Activated naive CD8-positive, alpha-beta T cell treated with anti-CD3 and anti-CD28 coated beads, Interleukin-2, amount 10 ng/mL, durations not matched to agents 7 days and 5 days (primary cell): ENCODE measurements at places on chromosomes 16 and 17. TPM values are rescaled to one million over a fixed set of nuclear protein-coding genes. Genes with fewer than 3 reads are reported as not detected.

- H3K4me1 ChIP-seq = peaks cover 15% of the 10 kb centered on the region
- H3K27me3 ChIP-seq = no peaks in the 10 kb centered on the region
- no peak for DNase-seq
Observed at GRCh38 chr17:82869536-82869935, 29.7 kb upstream of the ZNF750 start.

The CD300C gene
- total RNA-seq = 0.61 TPM

The INO80E gene
- 118 TPM for total RNA-seq

GRCh38 chr17:39724731-39725130, 5.6 kb downstream of the MIEN1 start:
- no peak for DNase-seq
- H3K4me3 ChIP-seq = no peak overlapping the region

The MEIOB gene
- total RNA-seq = not detected

GRCh38 chr17:42775534-42776098, 2.4 kb downstream of the VPS25 start:
- H3K4me3 ChIP-seq = no peak overlapping the region
- DNase-seq = no peak
- H3K36me3 ChIP-seq = peaks cover 22% of the 10 kb centered on the region
- peaks cover 8% of the 10 kb centered on the region for H3K27me3 ChIP-seq

DNA sequence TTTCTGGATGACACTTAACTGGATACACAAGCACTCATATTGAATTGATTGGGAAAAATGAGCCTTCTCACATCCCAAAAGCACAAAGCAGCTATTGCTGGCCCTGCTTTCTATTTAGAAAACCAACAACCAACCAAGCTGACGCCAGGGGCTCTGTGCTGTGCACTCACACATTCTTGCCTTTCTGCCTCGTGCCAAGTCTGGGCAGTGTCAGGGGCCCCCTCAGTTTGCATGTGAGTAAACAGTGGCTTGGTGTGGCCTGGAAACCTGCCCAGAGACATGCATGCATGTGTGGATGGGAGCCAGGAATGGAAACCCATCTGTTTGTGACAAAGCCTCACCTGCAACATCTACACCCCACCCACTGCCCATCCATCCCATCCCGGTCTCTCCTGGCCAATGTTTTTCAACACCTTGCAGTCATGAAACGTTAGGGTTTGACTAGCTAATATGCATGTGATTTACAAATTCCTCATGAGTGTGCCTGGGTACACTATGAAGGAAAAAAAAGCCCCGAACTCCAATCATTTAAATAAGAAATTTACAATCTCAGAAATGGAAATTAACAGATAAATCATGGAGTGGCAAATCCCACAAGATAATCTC, 20.4 kb downstream of the MIEF2 start:
- DNase-seq = no peak
- H3K4me3 ChIP-seq = no peak overlapping the region
- no peaks in the 10 kb centered on the region for H3K4me1 ChIP-seq
- peaks cover 18% of the 10 kb centered on the region for H3K36me3 ChIP-seq
